Effector CD4-positive, alpha-beta T cell (primary cell): ENCODE measurements at places on chromosomes 1 and 21.

DNA sequence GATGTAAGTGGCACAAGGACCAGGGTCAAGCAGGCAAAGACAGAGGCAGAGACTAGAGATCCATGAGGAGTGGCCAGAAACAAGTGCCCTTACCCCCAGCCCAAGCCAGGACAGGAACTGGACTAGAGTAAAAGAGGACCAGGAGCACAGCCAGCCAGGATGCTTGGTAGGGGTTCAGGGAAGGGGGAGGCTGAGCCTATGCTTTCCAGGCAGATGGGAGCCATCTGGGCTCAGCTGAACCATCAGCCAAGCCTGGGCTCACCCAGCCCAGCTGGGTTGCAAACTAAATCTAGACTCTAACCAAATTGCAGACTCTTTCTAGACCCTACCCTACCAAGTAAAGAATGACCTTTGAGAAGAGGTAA, 15.2 kb downstream of the PDZK1IP1 start:
- no peak for DNase-seq

GRCh38 chr21:41393876-41394465, 32.1 kb upstream of the MX1 start:
- no peak for DNase-seq

- no peak for DNase-seq
Observed at GRCh38 chr1:2525572-2525919, 850 bp downstream of the PANK4 start.

DNA sequence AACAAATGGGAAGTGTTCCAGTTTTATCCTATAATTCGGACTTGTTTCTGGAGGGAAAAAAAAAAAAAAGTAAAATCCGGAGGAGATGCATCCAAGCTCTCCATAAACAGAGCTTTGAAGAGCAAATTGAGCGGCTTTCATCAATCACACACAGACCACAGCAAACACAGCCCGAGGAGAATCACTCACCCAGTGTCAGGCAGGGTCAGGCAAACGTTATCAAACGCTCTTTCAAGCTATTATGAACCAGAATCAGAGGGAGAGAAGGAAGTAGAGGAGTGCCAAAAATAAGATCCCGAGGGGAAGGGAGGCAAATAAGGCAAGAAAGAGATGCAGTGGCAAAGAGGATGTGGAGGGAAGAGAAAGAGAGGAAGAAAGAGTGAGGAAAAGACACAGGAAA, 188.3 kb upstream of the CAMK1G start:
- DNase-seq: no peak

DNA sequence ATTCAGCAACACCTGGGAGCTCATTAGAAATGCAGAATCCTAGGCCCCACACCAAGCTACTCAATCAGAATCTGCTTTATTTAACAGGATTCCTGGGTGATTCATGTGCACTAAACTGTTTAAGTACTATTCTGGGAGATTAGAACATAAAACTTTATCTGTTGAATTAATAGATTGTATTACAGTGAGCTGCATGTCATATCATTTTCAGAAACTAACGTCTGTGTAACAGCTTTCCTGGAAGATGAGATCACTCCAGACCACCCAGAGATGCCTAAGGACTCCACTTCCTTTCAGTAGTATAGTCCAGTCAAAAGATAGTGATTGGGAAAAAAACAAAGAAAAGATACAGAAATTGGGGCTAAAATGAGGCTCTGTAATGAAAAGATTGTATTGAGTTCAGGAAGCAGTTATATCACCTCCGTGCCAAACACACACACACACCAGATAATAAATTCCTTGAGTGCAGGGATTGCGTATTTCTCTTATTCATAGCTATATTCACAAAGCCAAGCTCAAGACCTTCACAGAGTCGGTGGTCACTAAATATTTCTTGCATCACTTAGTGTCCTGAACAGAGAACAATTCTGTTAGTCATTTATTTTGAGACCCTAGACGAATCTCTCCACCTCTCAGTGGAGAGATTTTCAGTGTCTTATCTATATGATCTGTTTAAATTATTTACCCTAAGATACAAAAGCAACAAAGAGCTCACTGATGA, 178.2 kb downstream of the DSCAM start:
- DNase-seq: no peak

DNA sequence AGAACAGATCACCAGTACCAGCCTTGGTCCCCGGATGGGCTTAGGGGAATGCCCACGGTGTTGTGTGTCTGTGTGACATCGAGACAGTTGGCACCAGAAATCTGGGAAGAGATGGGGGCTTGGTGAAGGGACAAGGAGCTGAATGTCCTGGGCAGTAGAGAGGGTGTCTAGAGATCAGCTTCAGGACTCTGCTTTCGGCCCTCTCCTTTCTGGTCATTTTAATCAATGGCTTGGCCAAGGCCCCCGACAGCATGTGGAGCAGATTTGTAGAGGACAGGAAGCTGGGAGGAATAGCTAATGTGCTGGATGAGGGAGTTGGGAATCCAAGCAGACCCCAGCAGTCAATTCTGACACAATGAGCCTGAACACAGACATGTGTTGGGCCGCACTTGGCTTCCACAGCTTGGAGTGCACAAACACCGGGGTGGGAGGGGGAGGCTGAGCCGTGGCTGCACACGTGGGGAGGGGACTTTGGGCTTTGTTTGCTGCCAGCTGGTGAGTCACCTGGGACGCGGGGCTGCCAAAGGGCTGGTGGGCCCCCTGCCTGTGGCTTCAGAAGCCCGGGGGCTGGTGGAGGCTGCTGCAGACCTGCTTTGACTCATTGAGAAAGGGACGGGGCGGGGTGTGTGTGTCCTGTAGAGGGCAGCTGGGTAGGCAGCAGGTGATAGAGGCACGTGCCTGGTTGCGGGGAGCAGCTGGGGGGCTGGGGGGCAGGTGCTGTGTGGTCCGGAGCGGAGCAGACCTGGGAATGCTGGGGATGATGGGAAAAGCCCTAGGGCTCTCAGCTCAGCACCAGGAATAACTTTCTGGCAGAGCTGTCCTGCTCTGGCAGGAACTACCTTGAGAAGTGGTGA, 20.9 kb downstream of the SLC1A7 start:
- no peak for DNase-seq

DNA sequence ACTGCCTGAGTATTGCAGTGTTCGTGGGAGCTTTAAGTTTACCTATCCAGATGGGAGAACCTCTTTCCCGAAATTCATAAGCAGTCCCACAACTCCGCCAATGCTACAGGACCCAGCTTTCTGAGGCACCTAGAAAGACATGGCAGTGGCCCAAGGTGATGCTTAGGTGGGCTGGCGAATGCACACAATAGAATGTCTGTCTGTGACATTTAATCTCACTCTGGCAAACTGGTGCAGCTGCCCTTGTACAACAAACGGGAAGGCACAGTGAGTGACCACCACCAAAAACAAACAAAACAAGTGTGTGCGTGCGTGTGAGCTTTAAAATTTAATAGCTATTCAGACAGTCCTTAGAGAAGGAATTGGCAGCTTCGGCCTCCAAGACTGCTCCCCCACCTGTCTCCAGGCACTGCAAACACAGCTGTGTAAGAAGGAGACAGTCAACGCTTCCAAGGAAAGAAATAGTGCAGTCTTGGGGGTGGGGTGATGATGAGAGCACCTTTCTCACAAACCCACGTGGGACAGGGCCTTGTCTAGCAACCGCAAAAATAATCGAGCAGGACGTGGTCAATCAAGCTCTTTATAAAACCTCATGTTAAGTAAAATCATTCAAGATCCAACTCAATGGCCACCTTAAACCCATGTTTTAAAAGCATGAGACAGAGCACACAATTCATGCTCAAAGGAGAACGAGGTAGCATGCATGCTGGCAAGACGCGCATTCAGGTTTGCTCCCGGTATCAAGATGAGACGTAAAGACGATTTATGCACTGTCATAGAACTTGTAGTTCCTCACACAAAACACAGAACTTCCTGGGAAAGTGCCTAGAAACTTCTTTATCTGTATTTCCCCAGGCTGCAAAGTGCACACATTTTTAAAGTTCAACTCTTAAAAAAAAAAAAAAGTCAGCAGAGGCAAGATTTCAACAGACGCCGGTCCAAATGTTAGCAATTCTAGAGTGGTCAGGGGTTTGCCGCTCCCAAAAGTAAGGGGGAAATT, 84.1 kb downstream of the TM2D1 start:
- DNase-seq: no peak

GRCh38 chr1:172938681-172939080, 112.1 kb downstream of the TNFSF18 start:
- DNase-seq: no peak

DNA sequence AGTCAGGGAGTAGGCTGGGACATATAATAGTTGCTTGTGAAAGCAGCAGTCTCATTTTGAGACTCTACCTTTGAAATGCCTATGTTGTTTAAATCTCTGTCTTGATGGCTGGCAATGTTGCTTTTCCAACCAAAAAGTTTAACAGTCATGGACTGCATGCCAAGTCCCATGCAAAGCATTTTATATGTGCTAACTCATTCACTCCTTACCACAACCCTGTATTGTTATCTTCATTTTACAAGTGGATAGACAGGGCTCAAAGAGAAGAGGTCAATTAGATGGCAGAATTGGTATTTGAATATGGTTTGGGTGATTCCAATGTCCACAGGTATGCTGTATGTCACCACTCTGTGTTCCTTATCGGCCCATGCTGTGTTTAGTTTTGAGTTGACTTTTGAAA, 331.4 kb upstream of the USP24 start:
- no peak for DNase-seq

DNA sequence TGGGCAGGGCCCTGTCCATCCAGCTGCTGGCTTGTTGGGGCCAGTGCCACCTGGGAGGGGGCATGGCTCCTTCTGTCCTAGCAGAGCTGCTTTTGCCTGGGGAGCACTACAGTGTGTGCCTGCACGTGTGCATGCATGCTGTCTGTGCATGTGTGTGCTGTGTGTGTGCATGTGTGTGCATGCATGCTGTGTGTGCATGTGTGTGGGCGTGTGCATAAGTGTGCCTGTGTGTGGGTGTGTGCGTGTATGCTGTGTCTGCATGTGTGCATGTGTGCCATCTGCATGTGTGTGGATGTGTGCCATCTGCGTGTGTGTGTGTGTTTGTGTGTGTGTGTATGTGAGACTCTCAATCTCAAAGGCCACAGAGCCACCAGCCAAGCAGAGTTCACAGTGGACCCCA, 8.3 kb upstream of the PRKCZ start:
- DNase-seq: no peak

GRCh38 chr1:160429125-160429561, 28.8 kb downstream of the VANGL2 start:
- DNase-seq: no peak

- no peak for DNase-seq
Observed at GRCh38 chr21:43917515-43918384, 52.7 kb downstream of the AGPAT3 start.
